Forelimb muscle (tissue), 1 donor: ENCODE measurements at places on chromosomes 16 and 17. TPM values are rescaled to one million over a fixed set of nuclear protein-coding genes. Genes with fewer than 3 reads are reported as not detected.

DNA sequence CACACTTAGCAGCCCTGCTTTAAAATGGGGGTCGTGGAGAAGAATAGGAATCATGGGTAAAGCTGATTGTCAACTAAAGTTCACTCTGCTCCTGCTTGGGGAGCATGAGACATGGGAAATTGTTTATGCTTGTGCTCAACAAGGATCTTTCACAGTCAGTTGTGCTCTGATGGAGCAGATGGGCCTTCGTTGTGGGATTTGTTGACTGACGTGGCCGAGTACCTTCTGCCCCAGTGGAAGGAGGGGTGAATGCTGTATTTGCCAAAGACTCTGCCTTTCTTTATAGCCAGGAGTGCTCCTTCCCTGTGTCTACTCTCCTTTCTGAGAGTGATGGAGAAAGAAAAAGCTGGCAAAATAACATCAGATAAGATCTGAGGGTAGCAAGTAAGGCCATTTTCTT, 11.4 kb downstream of the ARSG start:
- DNase-seq: no peak

DNA sequence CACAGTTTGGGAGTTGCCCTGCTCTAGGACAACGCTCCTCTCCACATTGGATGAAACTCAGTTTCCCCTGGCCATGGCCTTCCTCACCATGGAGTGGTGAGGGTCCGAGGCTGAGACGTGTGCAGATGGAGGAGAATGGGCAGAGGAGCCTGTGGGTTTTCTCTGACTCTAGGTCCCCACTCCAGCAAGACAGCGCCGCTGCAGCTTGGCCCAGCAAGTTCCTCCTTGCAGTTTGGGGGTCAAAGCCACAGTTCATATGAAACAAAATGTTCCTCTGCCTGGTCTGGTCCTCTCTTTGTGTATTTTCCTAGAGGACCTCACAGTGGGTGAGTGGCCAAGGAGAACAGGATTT, 2.3 kb downstream of the C16orf54 start:
- DNase-seq: no peak

GRCh38 chr16:29007730-29008593, 23.1 kb downstream of the LAT start:
- DNase-seq: no peak

DNA sequence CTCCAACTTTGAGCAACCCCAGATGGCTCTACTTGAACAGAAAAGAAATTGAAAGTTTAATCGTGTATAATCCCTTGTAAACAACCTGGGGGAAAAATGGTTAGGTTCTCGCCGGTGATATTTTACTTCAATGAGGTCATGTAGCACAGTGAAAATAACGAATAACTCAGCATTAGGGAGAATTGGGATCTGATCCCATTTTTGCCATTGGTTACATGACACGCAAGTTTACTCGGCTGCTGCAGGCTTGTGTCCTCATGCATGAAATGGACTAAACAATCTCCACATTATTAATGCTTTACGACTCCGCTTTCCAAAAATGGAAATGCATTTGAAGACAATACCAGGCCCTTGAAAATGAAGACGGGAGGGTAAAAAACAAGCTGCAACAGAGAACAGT, 45.5 kb upstream of the LRRC37A3 start:
- DNase-seq: no peak

GRCh38 chr17:39208893-39209292, 8.8 kb downstream of the RPL19 start:
- no peak for DNase-seq

GRCh38 chr16:71293919-71294318, 4.7 kb upstream of the CMTR2 start:
- DNase-seq: no peak

Gene MEIOB
- 0.57 TPM for polyA plus RNA-seq

Gene YPEL3
- polyA plus RNA-seq: 29.3 TPM

Gene TRIM47
- polyA plus RNA-seq: 19.3 TPM

Gene P2RX5
- polyA plus RNA-seq: 26.3 TPM
